ENCODE measurements at places on chromosomes 5 and 9. TPM values are rescaled to one million over a fixed set of nuclear protein-coding genes. Genes with fewer than 3 reads are reported as not detected.

GRCh38 chr9:84271531-84271900 lies 69.0 kb downstream of the SLC28A3 start:
- peak; percentile 69 for DNase-seq

- DNase-seq, result no peak
Measured at GRCh38 chr5:173780235-173781234, 107.6 kb upstream of the CPEB4 start.

GRCh38 chr5:66987126-66987525 lies 209.5 kb downstream of the CD180 start:
- peak; percentile 68 for DNase-seq

PCDHA10 gene
- total RNA-seq, result under 0.01 TPM

HAVCR1 gene
- not detected for total RNA-seq

GRCh38 chr9:32565967-32566366 lies 7.0 kb downstream of the NDUFB6 start:
- DNase-seq, result no peak

CD274 gene
- 29.4 TPM for total RNA-seq

DNA sequence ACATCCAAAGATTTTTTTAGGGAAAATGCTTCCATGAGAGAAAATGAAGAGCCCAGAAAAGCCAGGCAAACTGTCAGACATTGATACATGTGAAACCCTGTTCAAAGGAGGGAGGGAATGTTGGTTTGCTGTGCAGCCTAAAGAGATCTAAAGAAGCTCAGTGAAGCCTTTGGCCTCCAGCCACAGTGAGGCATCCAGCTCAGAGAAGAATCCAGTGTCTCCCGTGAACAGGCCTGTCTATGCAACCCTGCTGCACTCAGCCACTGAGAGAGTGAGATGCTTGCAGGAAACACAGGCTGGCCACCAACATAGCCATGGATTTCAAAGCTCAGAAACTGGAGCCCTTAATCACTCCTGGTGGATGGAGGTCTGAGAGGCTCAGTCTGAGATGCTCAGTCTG lies 171.4 kb upstream of the PLCXD3 start:
- no peak for DNase-seq

DNA sequence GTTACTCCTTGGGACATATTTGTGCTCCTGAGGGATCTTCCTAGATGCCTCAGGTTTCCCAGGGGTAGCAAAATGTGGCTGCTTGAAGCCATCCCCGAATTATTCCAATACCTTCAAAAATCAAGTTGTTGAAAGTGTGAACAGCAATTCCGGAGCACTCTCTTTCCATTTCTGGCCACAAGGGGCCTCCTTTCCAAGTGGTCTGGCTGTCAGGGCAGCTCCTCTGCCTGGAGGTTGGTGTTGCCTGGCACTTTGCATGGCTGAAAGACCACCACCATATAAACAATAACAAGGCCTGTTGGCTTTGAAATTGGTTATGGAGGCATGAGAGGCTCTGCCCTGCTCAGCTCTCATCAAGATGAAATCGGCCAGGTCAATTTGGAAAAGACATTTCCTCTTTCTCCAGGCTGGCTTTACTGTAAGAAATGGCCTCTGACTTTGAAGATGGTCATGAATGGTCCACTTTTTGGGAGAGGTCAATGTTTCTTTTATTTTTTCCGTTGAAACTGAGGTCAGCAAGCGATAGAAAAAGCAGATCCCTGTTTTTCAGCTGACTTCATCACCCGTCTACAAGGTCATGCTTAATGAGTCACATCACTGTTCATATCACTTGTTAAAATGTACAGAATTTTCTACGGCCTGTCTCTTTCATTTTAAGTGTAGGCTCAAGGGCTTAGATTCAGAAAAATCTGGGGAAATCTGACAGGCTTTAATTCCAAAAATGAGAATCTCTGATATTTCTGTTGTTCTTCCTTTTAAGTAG lies 481.1 kb upstream of the ZNF608 start:
- peak; percentile 26 for DNase-seq

DNA sequence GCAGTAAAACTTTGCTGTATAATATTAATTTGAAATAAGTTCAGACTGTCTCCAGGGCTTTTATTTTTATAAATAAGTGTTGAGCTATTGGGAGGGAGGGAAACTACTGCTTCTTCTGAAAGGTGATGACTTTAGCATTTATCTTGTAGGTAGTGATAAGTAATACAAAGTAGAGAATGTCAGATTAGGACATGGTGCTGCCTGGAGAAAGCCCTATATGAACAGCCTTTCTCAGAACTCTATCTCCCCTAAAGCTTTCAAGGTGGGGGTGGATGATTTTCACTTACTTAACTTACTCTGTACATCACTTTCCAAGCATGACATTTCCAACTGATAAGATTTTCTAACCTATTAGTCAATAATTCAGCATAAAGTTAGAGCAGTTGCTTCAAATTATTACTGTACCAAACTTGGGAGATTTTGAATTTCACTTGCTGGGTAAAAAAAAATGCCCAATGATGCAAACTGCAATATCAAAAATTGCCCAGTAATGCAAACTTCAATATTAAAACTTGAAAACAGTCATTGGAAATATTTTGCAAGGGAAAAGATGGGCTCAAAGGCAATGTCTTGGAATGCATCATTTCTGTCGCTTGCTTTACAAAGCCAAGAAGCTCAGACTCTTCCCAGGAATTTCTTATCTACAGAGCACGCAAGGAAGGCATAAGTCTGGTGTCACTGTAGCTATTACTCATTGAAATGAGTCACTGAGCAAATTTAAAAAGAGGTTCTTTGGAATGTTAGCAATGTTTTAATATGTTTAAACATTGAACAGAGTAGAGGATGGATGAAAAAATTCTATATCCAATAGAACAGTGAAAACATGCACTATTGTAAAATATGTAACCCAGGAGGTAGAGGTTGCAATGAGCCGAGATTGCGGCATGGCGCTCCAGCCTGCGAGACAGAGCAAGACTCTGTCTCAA lies 569.5 kb downstream of the PSAT1 start:
- DNase-seq, result peak; percentile 96

PCDHAC1 gene
- not detected for total RNA-seq

ENTREP1 gene
- not detected for total RNA-seq

GRCh38 chr9:86178503-86178902 lies 79.1 kb upstream of the GOLM1 start:
- DNase-seq, result no peak

- no peak for DNase-seq
Measured at GRCh38 chr9:83724436-83724835, 16.7 kb upstream of the UBQLN1 start.

DNA sequence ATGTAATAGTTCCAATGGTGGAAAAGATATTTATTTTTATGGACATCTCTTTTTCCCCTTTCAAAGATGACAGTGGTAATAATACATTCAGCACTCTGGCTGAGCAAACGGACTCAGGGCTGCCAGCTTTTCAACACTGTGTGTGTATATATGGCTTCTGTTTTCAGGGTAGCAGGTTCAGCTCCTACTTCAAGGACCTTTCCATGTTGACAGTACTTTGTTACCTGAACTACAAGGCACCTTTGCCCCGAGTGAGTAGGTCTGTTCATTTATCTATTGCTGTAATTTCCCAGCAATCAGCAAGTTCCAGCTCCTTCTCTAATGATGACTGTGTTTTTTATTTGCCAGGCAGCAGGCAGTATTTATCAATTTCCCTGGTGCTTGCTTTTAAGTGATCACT lies 387.4 kb upstream of the KIF2A start:
- DNase-seq, result no peak

SLC27A4 gene
- total RNA-seq, result 9.7 TPM

DNA sequence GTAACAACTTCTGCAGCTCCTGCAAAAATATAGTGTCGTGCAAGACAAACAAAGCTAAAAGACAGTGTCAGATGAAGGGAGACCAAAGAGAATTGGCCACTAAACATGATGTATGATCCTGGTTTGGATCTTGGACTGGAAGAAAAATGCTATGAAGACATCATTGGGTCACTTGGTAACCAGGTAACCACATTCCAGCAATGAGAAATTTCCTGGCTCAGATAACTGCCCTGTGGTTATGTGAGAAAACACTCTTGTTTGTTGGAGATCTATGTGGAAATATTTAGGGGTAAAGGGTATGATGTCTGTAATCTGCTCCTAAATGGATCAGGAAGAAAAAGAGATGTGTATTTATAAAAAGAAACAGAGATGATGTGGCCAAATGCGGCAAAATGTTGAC lies 45.5 kb upstream of the ANKRD33B start:
- DNase-seq, result peak; percentile 55

GRCh38 chr5:64110222-64110621 lies 55.4 kb upstream of the RNF180 start:
- DNase-seq, result no peak

DNA sequence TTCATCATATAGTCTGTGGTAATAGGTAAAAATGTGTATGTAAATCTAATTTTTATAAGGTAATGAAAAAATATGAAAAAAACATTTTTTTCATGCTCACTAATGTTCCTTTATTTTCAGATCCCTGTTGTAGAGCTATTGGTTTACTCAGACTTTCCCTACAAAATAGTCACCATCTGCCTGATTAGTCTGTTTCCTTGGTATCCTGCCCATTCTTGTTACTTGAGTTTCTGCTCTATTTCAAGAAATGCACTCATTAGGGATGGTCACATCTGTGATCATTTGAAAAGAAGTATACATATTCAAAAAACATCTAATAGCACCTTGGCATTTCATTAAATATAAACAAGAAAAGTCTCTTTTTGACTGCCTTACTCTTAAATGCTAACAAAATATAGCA lies 21.6 kb upstream of the RASA1 start:
- DNase-seq, result peak; percentile 30

- DNase-seq, result peak; percentile 8
Measured at GRCh38 chr5:145295236-145295835, 539.8 kb downstream of the PRELID2 start.

DNA sequence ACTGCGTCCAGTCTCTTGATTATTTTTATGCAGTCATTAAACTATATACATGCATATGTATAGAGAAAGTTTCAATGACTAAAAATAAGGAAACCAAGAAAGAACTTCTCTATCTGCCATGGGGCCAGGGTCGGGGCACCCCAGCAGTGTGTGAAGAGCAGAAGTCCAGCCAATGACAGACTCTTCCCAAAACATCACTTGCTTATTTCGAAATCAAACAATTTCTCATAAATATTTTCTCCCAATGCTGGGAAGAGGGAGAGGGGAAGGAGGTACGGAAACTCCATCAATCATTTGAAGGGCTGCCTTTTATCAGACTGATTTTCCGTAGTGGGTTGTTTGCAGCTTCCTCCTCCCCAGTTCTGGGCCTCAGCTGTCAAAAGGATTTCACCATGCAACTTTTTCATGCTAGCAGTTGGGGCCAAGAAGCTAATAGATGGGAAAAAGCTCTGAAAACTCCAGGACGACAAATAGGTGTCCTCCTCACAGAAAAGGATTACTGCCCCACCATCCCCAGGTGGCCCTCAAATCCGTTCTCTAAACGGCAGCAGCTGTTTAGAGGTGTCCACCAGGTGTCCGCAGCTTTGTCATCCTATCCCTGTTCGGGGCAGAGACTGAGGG lies 617 bp upstream of the FPGS start:
- no peak for DNase-seq

GRCh38 chr9:90909225-90909624 lies 107.6 kb downstream of the SYK start:
- DNase-seq, result no peak

PCDHA7 gene
- total RNA-seq, result under 0.01 TPM

GRCh38 chr5:8568858-8569257 lies 699.9 kb downstream of the MTRR start:
- DNase-seq, result no peak

DNA sequence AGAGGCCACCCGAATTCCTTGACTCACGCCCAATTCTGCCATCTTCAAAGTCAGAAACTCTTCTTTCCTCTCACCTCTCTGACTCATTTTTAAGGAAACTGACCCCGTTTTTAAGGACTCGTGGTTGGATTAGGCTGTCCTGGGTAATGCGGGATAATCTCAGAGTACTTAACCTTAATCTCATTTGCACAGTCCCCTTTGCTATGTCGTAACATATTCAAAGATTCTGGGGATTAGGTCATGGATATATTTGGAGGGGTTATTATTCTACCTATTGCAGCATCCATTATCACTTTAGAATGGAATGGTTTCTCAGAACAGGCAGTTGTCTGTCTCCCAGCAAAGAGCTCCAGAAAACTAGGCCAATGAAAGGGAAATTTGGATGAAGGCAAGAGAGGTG lies 80.8 kb upstream of the IL12B start:
- DNase-seq, result no peak

SURF2 gene
- total RNA-seq, result 9.9 TPM

DNA sequence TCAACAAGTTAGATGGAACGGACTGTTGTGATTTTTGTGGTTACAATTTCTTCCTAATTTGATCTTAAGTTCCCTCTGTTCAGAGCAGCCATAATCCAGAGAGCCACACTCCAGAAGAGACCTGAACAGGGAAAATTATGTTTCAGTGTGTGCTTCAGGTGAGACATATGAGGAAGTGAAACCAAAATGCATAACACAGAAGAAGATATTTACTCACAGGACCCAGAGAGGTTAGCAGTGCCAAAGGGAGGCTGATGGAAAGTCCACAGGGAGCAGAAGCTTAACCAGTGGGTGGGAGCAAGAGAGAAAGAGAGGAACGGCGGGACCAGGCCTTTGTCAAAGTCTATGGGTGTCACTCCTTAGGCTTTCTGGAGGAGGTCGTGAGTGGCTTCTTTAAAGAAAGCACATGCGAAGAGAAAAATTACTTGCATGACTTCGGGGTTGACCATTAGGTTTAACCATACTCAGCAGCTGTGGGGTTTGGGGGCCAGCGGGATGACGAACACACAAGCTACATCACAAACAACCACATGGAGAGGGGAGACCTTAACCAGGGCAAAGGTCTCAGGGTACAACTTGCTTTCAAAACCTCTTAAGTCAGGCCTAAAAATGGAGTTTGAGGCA lies 141.4 kb downstream of the MED10 start:
- DNase-seq, result no peak

SPINK4 gene
- not detected for total RNA-seq

IFNW1 gene
- not detected for total RNA-seq

- no peak for DNase-seq
Measured at GRCh38 chr9:125505988-125506438, 201.0 kb downstream of the MAPKAP1 start.

- no peak for DNase-seq
Measured at GRCh38 chr9:93288341-93288740, 104.4 kb downstream of the WNK2 start.

TPD52L3 gene
- not detected for total RNA-seq

DNA sequence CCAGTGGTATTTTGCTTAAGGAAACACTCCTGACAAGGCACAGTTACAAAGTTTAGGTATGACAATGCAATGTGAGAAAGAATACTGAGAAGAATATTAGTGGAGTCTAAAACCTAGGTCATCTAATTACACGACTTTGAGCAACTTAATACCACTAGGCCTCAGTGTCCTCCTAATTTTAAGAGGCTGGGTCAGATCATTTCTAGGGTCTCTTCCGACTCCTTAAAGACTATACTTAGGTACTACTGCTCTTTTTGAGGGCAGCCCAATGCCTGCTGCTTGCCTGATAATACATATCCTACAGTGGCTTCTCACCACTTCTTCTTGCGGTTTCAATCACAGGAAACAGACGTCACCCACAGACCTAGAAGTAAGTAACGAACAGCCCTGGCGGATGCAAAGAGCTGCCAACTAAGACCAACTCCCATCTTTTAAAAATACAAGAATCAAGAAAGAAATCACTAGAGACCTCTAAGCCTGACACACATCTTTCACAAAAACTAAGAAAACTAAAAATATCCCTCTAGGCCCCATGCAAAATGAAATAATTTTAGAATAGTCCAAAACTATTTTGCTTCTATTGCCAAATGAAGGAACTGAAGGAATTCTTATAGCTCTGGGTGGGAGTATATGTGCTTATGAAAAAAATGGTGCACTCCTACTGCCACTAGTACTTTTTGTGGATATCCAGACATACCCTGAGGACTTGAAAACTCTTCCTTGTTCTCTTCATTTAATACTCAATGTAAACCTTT lies 13.1 kb downstream of the DIAPH1 start:
- DNase-seq, result no peak

TMEM215 gene
- total RNA-seq, result not detected

TMOD1 gene
- 0.18 TPM for total RNA-seq

GFI1B gene
- not detected for total RNA-seq
